Left ventricle myocardium inferior (tissue), 1 donor: ENCODE measurements at places on chromosomes 4 and X. TPM values are rescaled to one million over a fixed set of nuclear protein-coding genes. Genes with fewer than 3 reads are reported as not detected.

- no peak for DNase-seq
- no peaks in the 10 kb centered on the region for H3K36me3 ChIP-seq
- H3K4me3 ChIP-seq: no peak overlapping the region
- H3K27ac ChIP-seq: no peak overlapping the region
Measured at GRCh38 chrX:19639056-19639455, 123.7 kb upstream of the MAP3K15 start.

- no peaks in the 10 kb centered on the region for H3K4me1 ChIP-seq
- H3K27me3 ChIP-seq: peaks cover 24% of the 10 kb centered on the region
- no peak overlapping the region for H3K27ac ChIP-seq
- no peaks in the 10 kb centered on the region for H3K36me3 ChIP-seq
- no peak for DNase-seq
Measured at GRCh38 chr4:25302626-25303025, 9.9 kb upstream of the ZCCHC4 start.

- peaks cover 12% of the 10 kb centered on the region for H3K4me1 ChIP-seq
- no peak overlapping the region for H3K4me3 ChIP-seq
- peak overlapping the region; percentile 41 for H3K27ac ChIP-seq
- no peak for DNase-seq
Measured at GRCh38 chr4:48031802-48032525, 15.4 kb downstream of the NIPAL1 start.

The MID2 gene
- total RNA-seq: 6.3 TPM

The ZAR1 gene
- not detected for total RNA-seq
